Stimulated activated CD4-positive, alpha-beta T cell treated with anti-CD3 and anti-CD28 coated beads, TNF-alpha, amount 100 ng/mL, for 24 hours (primary cell): ENCODE measurements at places on chromosomes 3 and 15.

GRCh38 chr15:36519067-36519466, 60.4 kb upstream of the CDIN1 start:
- DNase-seq, result no peak

- peak; percentile 9 for DNase-seq
Observed at GRCh38 chr15:52730173-52730572, 51.0 kb upstream of the ATOSA start.

GRCh38 chr3:153273217-153273616, 111.2 kb downstream of the RAP2B start:
- no peak for DNase-seq

- DNase-seq, result no peak
Observed at GRCh38 chr3:32261545-32261944, 23.1 kb downstream of the CMTM8 start.

GRCh38 chr3:69129531-69129930, 7.1 kb upstream of the LMOD3 start:
- DNase-seq, result no peak

DNA sequence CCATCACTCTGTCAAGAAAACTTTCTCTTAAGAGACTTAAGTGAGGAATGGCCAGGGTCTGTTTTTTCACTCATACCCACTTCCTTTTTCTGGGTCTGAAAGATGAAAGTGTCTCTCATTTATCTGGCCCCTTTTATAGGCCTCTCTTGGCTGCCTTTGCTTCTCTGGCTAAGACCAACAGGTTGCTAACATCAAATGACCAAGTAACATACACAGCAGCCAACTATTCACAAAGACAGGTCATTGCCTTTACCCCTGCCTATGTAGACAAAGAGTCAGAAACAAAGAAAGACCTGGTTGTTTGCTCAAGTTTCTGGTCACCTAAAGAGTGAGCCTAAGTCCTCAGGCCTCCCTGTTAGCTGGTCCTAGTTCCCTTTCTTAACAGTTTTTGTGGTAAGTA, 24.0 kb upstream of the CSTA start:
- DNase-seq, result no peak

- no peak for DNase-seq
Observed at GRCh38 chr15:22827125-22827524, 11.3 kb upstream of the NIPA2 start.
